ENCODE measurements at places on chromosomes 13 and 19.

DNA sequence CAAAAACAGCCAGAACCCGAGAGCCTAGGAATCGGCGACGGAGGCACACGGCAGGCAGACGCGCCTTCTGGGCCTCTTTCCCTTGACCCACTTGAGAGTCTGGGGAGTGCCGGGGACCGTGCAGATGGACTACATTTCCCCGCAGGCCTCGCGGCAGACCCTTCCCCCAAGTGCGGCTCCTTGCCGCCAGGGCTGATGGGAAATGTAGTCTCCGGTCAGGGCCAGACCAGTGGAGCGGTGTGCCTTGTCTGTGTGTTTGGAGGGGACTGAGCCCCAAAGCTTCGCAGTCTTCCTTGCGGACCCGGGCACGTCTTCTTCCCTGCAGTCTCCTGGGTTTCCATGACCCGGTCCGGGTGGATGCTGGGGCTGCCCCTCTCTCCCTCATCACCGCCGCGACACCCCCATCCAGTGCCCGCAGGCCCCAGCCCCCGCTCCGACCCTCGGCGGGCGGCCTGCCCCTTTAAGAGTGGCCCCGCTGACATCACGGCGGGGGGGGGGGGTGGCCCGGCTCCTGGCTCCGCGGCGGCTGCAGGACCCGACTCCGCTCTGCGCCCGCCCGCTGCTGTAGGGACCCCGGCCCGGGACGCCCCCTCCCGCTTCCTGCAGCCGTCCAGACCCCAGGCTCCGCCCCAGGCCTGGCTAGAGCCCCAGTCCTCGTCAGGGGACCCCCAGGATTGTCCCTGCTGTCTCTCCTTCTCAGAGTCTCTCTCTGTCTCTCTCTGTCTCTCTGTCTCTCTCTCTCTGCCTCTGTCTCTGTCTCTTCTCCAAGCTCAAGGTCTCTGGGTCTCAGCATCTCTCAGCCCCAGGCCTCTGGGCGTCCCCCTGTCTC, 758 bp upstream of the CACNG7 start:
- peak; percentile 14 for DNase-seq

DNA sequence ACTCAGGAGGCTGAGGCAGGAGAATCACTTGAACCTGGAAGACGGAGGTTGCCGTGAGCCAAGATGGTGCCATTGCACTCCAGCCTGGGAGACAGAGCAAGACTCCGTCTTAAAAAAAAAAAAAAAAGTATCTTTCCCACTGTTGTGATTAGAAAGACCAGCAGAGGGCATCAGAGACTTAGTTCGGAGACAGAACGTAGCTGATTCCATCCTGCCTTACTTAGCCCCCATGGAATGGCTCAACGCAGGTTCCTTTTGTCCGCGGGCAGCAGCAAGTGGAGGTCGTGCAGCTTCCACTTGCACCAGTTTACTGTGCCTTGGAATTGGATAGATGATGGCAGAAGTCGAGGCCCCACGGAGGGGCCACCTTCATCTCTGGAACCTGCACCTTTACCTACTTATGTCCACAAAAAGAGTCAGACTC, 8.1 kb downstream of the TIMM29 start:
- peak; percentile 32 for DNase-seq

DNA sequence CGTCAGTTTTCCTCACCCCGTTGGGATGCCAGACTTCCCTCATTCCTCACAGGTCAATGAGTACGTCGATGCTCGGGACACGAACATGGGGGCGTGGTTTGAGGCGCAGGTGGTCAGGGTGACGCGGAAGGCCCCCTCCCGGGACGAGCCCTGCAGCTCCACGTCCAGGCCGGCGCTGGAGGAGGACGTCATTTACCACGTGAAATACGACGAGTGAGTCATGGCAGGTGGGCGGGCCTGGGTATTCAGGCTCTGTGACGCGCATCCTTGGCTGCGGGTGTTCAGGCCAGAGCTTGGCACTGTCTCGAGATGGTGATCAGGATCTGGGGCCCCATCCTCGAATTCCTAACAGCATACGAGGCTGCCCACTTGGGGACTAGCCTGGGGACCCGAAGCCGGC, 21.4 kb downstream of the UHRF1 start:
- DNase-seq: no peak

DNA sequence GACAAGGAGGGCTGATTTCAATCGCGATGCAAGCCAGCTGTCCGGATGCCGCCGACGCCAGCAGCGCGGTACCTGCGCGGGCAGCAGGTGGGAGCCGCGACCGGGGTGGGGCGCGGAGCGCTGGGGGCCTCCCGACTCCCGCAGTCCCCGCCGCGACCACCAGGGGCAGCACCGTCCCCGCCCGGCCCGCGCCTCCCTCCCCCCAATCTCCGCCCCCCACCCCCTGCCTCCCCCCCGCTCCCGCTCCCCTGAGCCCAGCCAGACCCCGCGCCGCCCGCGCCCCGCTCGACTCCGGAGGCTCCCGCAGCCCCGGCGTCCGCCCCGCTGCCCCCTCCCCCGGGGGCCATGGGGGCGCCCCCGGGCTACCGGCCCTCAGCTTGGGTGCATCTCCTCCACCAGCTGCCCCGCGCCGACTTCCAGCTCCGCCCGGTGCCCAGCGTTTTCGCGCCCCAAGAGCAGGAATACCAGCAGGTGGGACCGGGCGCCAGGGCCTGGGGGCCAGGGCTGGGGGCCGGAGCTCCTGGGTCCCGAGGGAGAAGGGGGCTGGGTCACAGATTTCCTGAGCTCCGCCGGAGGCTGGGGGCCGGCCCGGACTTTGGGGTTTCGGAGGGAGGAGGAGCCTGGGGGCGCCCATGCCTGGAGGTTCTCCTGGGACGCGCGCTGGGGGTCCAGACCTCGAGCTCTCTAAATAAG, at the start of gene TTYH1:
TSS of gene TTYH1 (plus strand) at position 257 of the 693 bp plus-strand sequence. CDS start at position 346, 89 bp downstream.
- DNase-seq: no peak

GRCh38 chr13:59991395-59991794, 172.3 kb downstream of the DIAPH3 start:
- DNase-seq: no peak

DNA sequence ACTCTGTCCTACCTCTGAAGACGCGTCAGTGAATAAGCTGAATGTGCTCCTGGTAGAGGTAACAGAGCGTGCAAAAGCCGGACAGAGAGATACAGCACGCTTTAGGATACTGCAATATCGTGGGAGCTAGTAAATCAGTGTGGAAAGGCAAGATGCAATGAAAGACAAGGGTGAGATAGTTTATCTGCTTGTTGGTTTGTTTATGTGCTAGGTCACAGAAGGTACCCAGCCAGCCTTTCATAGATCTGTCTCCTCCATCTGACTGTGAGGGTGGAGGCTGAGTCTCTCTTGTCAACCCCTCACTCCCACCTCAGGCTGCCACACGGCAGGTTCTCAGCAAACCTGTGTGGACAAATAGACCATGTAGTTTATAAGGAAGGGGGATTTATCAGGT, 904 bp upstream of the GIPC1 start:
- DNase-seq: no peak

DNA sequence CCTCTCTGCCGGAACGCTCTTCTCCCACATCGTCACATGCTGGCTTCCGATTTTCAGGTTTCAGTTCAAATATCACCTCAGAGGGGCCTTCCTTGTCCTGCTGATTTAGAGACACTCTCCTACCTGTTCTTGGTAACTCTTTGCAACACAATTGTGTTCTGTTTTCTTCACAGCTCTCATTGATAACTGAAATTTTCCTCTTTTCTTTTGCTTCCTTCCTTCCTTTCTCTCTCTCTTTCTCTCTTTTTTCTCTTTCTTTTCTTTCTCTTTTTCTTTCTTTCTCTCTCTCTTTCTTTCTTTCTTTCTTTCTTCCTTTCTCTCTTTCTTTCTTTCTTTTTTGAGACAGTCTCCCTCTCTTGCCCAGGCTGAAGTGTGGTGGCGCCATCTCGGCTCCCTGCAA, 12.0 kb upstream of the LRRC4B start:
- no peak for DNase-seq

GRCh38 chr13:39012608-39013007, 22.0 kb upstream of the STOML3 start:
- no peak for DNase-seq
